B cell (primary cell): ENCODE measurements at places on chromosomes 5 and 9.
A peak's percentile ranks its signal among the peaks of the same experiment; 100 is the strongest.

DNA sequence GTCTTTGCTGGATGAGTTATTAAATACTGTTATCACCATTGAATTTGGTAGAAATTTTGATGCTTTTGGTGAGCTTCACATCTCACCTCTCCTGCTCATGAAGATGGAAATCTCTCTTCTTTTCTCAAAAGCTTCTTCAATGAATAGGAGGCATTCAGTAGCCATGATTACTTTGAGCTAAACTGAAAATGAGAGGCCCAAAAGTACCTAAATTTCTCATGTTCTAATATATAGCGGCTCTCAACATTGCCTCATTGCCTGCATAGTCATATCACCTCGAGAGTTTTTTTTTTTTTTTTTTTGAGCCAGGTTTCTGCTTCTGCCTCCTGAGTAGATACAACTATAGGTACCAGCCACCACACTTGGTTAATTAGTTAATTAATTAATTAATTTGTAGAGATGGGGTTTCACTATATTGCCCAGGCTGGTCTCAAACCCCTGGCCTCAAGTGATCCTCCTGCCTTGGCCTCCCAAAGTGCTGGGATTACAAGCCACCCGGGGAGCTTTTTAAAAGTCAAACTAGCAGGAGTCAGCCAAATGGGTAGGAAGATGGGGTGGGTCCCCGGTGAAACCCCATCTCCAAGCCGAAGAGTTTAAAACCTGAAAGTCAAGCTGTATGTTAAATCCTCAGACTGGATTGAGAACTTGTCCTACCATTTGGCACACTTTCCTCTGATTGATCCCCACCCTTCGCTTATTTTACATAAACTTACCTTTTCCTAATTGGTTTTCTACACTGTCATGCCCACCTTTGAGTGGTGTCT, 169.0 kb downstream of the DOCK2 start:
- DNase-seq: no peak

GRCh38 chr5:61941637-61942036, 364.4 kb upstream of the KIF2A start:
- DNase-seq: no peak

DNA sequence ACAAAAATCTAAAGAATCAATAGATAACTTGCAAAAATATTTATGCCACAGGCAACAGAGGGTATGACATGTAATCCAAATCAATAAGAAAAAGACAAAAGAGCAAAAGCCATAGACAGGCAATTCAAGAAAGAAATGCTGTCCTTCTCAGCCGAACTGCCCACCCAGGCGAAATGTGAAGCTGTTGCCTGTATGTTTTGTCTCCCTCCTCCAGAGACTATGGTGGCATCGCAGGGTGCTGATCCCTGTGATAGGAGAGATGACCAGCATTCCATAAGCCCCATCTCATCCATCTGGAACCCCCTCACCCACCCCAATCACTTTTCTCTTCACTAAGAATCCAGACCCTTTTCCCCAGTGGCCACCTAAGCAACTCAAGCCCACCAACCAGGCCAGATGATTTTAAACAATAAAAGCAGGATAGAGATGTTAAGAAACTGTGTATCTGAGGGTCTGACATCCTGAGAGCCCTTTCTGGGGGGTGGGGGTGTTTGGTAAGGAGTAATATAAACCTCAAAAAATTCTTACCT, 5.3 kb upstream of the ACSL6 start:
- DNase-seq: no peak

DNA sequence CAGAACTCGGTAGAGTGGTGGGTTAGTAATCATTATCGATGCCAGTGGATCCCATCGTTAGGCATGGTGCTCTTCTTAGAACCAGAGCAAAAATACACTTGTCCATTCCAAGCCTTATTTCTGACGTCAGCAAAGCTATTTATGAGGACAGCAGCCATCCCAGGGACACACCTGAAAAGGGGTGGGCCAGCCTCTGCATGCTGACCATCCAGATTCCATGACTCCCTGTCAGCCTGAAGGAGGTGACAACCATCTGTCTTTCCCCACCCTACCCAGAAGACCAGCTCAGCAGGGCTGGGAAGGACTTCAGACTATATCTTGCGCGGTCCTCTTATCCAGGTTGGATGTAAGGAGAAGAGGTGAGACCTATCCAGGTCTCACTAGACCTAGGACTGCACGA, 5.7 kb upstream of the NIPAL4 start:
- DNase-seq: no peak

- DNase-seq: no peak
These were observed 132.0 kb downstream of the FAM174A start for GRCh38 chr5:100667161-100667630.

DNA sequence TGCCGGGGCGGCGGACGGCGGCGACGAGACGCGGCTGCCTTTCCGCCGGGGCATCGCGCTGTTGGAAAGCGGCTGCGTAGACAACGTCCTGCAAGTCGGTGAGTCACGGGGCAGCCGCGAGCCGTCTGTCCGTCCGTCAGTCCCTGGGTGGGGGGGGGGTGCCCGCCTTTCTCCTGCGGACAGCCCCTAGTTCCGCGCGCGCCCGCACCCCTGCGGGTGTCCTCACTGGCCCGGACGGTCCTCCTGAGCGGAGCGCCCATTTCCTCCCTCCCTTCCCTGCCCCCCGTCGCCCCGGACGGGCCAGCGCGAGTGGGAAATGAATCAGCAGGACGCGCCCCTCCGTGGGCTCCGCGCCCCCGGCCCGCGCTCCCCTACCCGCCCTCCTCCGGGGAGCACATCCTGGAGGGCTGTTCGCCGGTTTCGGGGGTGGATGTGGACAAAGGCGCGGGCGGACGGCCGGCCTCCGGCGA, 828 bp downstream of the ZSWIM6 start:
- peak; percentile 59 for DNase-seq

DNA sequence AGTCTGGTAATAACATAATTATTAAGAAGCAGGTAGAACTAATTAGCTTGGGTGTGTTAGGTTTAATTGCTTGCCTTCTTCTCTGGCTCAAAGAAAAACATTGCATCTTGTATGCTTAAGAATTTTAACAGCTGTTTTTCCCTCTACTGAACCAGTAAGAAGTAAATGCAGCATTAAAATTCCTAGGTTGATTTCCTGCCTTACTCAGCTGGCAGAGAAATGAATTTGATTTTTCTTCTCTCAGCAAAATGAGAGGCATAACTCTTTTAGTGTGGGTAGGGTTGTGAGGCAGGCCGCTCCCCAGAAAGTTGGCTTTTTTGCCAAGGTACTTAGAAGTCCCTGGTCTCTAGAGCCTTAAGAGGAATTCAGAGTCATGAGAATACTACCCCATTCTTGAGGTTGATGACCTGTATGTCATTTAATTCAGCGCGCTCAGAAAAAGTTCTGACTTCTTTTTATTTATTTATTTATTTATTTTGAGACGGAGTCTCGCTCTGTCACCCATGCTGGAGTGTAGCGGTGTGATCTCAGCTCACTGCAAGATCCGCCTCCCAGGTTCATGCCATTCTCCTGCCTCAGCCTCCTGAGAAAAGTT, 302.6 kb downstream of the ARHGEF28 start:
- DNase-seq: no peak

DNA sequence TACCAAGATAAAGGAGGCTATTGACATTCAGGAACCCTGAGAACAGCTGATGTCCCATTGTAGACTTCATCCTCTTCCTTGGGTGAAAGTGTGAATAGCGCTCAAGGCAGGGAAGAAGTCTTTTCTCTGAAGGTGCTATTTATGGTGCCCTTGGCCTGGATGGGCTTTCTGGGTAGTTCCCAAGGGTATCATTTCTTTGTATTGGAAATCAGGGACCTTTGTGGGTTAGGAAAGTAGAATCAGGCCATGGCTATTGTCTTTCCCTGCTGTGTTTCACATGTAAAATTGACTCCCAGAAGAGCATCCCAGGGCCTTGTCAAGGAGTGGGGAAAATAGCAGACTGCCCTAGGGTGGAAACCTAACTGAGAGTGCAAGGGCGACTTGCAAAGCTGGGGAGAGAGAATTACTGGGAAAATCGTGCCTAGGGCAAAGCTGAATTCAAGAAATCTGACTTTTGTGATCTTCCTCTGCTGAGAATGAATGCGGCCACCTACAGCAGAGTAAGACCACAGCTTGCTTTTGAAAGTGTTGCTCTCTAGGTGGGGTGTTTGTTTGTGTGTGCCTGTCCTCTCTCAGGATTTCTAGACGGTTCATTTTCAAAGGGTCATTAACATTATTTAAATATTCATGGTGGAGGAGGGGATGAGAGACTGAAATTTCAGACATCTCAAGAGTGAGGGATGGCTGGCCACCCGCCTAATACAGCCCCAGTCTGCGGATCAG, 160.6 kb downstream of the C9orf152 start:
- DNase-seq: no peak

- no peak for DNase-seq
These were observed 189.1 kb upstream of the CDH12 start for GRCh38 chr5:23042226-23042625.

- no peak for DNase-seq
These were observed 32.3 kb upstream of the CSF1R start for GRCh38 chr5:150118561-150119229.

- no peak for DNase-seq
These were observed 17.7 kb upstream of the ANXA1 start for GRCh38 chr9:73133921-73134407.

- DNase-seq: no peak
These were observed 2309.4 kb upstream of the ACO1 start for GRCh38 chr9:30075022-30075421.

DNA sequence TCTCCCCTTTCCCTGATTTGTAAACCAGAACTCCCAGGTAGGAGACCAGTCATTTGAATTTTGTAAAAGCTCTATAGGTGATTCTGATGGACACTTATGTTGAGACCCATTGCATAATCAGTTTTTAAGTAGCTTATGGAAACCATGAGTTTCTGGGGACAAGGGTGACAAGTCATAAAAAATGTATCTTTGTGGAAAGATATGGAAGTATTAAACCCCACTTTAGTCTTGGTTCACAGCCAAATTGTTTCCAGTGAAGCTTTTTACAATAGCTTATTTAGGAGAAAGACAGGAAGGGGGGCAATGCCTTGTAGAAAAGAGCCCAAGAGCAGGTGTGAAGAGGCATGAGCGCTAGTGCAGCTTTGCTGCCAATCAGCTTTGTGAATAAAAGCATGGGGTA, 453 bp upstream of the CCL28 start:
- DNase-seq: no peak

DNA sequence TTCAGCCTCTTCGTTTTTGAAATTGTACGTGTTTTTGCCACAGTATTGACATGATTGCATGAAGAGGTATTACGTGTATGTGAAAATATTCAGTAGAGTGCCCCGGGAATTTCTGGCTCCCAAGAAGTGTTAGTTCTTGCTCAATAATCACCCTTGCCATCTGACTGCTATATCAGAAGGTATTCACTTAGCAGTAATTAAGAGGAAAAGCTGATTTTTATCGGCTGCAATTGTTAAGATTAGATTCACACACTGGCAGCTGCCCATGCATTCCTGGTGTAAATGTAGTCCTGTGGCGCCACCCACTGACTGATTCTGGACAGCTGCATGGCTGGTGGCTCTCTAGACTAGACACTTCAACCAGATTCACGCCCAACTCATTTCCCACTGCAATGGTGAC, 440.1 kb upstream of the ADAMTS16 start:
- DNase-seq: no peak

- DNase-seq: no peak
These were observed 22.3 kb downstream of the LPAR1 start for GRCh38 chr9:111016016-111016415.

GRCh38 chr5:174281855-174282254, 236.3 kb downstream of the NSG2 start:
- DNase-seq: no peak

- no peak for DNase-seq
These were observed 16.3 kb downstream of the NMRK1 start for GRCh38 chr9:75071530-75072122.

DNA sequence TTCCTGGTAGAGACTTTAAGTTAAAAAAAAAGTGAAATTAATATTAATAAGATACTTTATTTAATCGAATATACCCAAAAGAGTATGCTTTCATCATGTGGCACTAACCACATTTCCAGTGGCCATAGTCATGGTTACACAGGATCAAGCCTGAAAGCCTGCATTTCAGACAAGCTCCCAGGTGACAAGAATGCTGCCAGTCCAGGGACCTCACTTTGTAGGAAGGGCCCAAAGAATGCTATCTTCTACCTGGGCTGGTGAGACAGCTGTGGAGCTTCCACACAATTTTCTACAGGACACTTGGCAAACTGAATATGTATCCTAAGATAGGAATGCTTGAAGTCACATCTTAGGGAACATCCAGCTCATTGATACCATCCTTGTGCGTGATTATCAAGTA, 203.8 kb downstream of the AUH start:
- no peak for DNase-seq

DNA sequence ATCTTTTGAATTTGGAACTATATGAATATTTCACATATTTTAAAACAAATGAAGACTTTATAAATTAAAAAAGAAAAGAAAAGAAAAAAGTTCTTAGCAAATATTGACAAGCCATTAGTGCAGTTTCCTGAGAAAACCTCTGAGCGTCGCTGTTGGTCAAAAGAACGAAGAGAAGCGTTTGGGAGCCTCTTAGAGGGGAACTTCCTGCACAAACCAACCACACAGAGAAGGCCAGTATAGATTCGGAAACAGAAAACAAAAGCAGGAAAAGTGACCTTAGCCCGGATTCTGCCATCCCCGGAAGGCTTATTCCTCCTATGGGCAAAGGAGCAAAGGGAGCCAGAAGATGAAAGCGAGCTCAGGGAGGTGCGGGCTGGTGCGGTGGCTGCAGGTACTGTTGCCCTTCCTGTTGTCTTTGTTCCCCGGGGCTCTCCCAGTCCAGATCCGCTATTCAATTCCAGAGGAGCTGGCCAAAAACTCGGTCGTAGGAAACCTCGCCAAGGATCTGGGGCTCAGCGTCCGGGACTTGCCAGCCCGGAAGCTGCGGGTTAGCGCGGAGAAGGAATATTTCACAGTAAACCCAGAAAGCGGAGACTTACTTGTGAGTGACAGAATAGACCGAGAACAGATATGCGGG, at the start of gene PCDHGB2:
TSS of gene PCDHGB2 (plus strand) at position 205 of the 637 bp plus-strand sequence. CDS start at position 347, 142 bp downstream.
- DNase-seq: peak; percentile 47

GRCh38 chr5:173474881-173475287, 141.6 kb downstream of the BOD1 start:
- no peak for DNase-seq

DNA sequence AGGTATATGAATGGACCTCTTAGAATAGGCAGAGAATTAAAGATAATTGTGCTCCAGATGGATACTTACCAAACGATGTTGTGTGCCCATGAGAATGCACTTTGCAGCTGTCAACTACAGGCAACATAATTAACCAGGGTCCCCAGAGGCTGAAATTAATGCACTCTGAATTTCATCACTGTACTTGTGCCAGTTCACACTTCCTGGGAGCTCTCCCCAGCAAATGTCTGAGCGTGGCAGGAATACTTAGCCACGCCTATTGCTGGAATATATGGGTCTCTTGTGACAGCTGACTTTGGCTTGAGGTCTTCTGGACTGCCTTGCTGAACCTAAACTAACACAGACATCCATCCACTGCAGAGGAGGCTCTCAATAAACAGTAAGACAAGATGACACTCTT, 11.9 kb upstream of the C1QTNF2 start:
- no peak for DNase-seq

GRCh38 chr9:69496846-69497450, 171.9 kb downstream of the ENTREP1 start:
- no peak for DNase-seq

- no peak for DNase-seq
These were observed 171.8 kb upstream of the TNC start for GRCh38 chr9:115289757-115290208.
